Mesenteric fat pad (tissue), 1 donor: ENCODE measurements at places on chromosomes 13 and 19. TPM values are rescaled to one million over a fixed set of nuclear protein-coding genes. Genes with fewer than 3 reads are reported as not detected.

Gene MBNL2
- total RNA-seq = 80.0 TPM

Gene RFX1
- 12.2 TPM for total RNA-seq

Gene TDRD3
- 23.7 TPM for total RNA-seq

Gene TTC9B
- not detected for total RNA-seq

Gene ZNF433
- 3.5 TPM for total RNA-seq

Gene SMAD9
- total RNA-seq = 9.0 TPM

Gene ZNF253
- 6.5 TPM for total RNA-seq

Gene NLRP5
- not detected for total RNA-seq
